ENCODE measurements at places on chromosomes 13 and 19.

- peak; percentile 63 for DNase-seq
These were observed 17.6 kb downstream of the LIG1 start for GRCh38 chr19:48152551-48152950.

DNA sequence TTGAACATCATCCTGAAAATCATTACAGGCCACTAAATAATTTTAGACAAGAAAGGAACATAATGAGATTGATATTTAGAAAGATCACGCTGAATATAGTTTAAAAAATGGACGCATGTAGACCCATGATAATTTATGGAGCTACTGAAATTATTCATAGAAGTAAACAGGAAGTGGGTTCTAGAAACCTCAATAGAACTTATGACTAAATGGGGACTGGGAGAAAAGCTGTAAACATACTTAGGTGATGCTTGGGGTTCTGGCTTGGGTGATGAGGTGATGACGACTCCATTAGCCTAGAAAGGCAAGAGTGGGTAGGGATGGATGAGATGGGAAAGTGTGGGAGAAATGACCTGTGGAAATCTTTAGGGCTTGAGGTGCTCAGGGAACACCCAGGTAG is 484.0 kb downstream of the MYO16 start:
- no peak for DNase-seq

DNA sequence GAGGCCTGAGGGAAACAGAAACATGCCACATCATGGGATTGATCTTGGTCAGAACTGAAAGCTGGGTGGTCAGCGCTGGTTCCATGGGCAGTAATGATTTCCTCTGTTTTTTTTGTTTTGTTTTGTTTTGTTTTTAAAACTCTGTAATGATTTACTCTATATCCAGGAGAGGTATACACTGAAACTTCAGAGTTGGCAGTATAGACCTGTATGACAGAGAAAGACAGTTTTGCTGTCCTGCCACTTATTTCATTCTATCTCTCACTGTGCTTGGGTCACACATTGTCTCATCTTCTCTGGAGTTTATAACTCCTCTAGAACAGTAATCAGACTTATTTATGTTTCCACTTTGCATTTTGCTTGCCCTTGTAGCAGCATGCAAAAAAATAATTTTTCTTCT is 105.1 kb upstream of the SLITRK1 start:
- no peak for DNase-seq

DNA sequence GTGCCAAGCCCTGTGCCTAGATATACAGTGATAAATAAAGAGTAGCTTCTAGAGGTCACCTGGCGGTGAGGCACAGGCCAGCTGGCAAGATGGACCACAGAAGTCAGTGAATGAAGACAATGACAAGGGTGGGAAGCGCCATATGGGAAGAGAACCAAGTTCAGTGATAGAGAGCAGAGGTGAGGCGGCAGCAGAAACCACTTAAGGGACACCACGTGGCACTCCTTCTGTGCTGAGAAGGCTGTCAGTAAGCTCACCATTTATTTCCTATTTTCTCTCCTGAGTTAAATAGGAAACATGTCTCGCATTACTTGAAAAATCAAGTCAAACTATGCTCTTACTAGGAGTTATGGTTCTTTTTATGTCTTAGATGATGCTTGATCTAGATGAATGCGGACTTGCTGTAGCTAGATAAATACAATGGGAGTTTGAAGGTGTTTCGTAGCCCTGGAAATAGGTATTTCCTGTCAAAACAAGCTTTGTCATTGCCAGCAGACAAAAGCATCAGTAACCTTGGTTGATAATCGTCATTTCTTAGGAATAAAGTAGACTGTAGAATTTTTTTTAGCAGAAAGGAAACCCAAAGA is 17.8 kb downstream of the ALOX5AP start:
- no peak for DNase-seq

DNA sequence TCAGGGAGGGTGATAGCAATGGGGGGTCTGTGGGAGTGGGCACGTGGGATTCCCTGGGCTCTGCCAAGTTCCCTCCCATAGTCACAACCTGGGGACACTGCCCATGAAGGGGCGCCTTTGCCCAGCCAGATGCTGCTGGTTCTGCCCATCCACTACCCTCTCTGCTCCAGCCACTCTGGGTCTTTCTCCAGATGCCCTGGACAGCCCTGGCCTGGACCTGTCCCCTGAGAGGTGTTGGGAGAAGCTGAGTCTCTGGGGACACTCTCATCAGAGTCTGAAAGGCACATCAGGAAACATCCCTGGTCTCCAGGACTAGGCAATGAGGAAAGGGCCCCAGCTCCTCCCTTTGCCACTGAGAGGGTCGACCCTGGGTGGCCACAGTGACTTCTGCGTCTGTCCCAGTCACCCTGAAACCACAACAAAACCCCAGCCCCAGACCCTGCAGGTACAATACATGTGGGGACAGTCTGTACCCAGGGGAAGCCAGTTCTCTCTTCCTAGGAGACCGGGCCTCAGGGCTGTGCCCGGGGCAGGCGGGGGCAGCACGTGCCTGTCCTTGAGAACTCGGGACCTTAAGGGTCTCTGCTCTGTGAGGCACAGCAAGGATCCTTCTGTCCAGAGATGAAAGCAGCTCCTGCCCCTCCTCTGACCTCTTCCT is 9.3 kb upstream of the CEACAM7 start:
- DNase-seq = no peak

GRCh38 chr13:43307921-43308433 is 284.6 kb downstream of the DNAJC15 start:
- DNase-seq = peak; percentile 91

DNA sequence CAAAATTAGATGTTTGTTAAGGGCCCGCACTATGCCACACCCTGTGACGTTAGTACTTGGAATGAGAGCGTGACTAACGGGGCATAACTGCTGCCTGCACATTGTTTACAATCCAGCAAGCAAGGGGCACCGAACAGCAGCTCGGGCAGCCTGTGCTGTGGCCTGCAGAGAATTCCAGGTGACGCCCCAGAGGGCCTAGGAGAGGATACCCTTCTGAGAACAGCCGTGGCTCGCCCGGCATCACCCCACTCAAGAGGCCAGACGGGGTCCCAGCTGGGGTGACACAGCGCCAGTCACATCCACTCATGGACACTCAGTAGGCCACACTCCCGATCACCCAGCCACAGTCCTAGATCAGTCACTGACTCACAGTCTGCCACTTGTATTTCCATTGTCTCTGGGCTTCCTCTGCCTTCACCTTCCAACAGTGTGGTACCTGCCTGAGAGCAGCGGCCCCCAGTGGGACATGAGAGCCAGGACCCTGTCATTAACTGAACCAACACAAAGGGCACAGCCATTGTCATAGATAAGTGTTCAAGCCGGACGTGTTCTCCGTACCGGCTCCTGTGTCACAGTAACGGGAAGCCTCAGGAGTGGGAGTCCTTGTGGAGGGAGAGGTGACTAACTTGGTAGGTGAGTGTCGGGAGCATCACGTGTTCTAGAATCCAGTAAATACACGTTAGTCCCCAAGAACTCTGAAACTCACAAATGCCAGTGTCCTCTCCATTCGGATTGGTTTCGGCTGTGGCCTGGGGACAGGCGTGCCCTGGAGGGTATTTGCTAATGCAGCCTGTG is 7.5 kb downstream of the ZNF331 start:
- DNase-seq = peak; percentile 35
